ENCODE measurements at places on chromosomes 11 and 22.

DNA sequence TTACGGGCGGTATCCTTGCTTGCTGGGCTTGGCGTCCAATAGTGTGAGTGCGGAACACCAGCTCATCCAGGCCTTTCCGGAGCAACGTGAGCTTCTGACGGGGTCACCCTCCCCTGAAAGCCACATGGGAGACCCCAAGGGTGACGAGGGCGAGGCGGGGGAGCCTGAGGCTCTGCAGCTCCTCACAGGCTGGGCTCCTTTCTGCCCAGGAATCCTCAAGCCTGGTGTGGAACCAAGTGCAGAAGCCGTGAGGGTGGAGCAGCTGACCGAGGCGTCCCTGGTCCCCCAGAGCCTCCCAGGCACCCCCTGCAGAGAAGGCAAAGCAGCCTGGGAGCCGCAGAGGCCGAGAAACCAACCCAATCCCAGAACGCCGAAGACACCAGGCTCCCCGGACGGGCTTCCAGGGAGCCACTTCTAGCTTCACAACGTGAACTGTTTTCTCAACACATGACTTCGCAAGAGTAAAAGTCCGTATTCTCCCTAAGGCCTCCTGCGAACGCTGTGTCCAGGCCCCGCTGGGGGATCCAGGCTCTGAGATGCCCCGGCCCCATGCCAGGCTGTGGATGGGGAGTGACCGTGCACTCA is 530.3 kb downstream of the BRD1 start:
- DNase-seq, result no peak

GRCh38 chr11:62854013-62854824 is 14.8 kb upstream of the WDR74 start:
- no peak for DNase-seq

- no peak for DNase-seq
These were observed 9.7 kb downstream of the KIRREL3 start for GRCh38 chr11:126990716-126991480.

DNA sequence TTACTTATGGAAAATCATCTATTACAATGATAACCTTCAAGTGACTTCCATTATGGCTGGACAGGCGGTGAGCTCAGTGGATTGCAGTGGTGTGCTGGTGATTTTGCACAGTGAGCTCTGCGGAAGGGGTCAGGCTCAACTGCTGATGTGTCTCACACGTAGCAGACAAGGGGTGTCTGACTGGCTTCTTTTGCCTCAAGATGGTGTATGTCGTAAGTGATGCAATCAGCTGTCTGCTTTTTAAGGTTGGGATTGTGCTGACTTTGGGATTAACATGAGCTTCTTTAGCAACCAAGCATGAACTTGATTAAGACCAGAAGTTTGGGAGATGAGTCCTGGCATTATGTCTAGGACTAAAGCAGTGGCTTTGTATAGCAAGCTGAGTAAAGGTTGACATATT is 49.5 kb downstream of the POLD3 start:
- no peak for DNase-seq

DNA sequence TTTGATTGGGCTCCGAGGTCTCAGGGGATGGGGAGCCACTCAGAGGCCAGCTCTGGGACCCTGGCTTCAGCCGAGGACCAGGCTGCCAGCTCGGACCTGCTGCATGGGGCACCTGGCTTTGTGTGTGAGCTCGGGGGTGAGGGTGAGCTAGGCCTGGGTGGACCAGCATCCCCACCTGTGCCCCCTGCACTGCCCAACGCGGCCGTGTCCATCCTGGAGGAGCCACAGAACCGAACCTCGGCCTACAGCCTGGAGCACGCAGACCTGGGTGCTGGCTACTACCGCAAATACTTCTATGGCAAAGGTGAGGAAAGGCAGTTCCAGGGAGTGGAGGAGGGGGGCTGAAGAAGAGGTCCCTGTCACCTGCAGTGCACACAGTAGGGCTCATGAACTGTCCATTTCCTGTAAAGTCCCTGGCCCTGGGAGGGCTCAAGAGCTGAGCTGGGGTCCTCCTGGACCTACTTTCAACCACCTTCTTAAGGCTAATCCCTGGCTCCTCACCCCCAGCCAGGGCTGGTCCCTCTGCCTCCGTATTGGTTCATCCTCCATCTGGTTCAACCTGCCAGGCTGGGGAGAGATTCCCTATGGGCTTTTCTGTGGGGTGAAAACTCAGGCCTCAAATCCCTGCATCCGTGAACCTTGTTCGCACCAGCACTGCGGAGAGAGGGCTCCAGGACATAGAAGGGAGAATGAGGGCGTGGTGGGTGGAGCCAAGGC is 3.6 kb downstream of the SIPA1 start:
- no peak for DNase-seq

DNA sequence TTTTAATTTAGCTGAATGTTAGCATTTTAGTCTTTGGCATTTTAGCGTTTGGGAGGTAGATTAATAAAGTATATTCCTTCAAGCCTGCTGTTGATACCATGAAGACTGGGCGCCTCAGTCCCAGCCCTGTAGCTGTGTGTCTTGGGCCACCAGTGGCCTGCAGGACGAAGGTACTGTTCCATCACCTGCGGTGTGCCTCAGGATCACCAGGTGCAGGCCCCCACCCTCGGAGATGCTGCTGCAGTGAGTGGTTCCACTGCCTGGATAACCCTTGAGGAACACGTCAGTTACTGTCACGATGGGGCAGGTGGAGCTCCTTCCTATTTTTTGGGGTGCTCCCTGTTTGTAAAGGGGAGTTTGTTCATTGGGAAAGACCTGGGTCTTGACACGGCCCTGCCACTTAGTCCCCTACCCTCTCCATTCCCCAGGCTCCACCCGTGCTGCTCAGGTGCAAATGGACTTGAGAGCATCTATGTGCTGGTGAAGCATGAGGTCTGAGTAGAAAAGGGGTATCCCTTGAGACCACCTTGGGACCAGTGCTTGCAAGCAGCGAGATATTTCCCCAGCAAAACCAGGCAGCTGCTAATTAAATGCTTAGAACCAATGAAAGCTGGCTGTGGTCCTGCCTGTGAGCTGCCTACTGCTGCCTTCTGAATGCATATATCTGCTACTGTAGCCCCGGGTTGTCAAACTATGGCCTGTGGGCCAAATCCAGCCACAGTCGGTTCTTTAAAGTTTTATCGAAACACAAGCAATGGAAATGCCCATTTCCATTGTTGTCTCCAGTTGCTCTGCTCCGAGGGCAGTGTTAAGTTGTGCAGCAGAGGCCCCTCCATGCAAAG is 28.7 kb downstream of the INCENP start:
- DNase-seq, result no peak

- DNase-seq, result no peak
These were observed 929.9 kb downstream of the NTM start for GRCh38 chr11:132300283-132300682.

DNA sequence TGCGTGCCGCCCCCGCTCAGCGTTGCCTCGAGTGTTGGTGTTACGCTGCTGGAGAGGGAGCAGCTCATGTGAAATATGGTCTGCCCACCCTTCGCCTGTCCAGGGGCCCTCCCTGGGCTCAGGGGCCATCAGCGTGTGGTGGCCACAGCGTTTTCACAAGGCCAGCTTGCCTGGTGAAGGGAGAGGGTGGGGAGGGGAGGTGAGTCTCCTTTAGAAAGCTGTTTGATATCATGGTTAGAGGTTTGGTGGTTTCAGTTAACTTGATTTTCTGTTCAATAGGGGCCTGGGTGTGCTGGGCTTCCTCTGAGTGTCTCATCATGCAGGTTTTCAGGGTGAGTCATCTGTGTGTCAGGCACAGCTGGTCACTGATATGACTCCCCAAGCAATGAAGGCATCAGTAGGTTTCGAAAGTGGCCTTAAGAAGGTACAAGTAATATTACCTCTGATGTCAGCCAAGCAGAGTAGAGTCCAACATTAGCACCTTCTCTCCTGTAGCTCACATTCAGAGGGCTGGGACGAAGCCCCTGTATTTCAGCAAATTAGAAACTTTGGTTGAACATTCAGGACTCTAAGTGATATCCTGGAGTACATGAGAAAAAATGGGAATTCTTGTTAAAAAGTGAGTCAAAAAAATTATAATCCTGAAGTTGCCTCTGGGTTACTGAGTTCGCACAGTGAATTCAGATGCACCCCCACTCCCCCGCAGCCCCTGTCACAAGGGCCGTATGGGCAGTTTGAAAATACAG is 172.5 kb downstream of the TBC1D22A start:
- DNase-seq, result no peak

DNA sequence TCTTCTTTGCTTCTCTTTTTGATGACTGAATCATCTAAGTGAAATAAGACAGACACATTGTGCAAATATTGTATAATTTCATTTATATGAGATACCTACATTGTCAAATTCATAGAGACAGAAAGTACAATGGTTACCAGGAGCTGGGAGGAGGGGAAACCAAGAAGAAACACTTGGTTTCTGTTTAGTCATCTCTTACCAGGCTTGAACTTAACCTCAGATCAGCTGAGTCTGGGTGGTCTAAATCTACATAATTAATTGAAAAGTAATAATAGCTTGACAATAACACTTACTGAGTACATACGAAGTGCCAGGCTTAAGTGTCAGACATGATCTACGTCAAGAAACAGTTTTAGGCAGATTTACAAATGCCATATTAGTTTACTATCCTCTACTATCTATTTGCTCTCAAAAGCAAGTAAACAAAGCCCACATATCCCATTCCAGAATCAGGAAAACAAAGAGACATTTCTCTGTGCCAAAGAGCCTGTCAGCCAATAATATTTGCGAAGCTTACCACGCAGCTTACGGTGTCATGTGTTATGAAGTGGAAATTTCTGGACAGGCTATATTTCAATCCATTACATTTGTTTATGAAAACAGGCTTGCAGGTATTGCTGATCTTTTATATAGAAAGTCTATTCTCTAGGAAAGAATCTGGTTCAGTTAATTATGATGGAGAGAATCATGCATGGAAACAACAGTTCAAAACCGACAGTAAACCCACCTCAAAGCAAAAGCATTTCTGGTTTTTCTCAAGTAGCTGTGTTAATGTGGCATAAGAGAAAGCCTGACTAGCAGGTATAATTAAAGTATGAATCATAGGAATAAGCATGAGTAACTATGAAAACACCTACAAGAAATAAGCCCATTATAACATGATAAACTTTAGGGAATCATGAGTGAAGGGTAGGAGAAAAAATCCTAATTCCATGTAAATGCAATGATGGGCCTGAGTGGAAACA is 2.7 kb upstream of the ARHGAP42 start:
- no peak for DNase-seq

GRCh38 chr11:83303316-83303715 is 17.1 kb upstream of the CCDC90B start:
- no peak for DNase-seq

DNA sequence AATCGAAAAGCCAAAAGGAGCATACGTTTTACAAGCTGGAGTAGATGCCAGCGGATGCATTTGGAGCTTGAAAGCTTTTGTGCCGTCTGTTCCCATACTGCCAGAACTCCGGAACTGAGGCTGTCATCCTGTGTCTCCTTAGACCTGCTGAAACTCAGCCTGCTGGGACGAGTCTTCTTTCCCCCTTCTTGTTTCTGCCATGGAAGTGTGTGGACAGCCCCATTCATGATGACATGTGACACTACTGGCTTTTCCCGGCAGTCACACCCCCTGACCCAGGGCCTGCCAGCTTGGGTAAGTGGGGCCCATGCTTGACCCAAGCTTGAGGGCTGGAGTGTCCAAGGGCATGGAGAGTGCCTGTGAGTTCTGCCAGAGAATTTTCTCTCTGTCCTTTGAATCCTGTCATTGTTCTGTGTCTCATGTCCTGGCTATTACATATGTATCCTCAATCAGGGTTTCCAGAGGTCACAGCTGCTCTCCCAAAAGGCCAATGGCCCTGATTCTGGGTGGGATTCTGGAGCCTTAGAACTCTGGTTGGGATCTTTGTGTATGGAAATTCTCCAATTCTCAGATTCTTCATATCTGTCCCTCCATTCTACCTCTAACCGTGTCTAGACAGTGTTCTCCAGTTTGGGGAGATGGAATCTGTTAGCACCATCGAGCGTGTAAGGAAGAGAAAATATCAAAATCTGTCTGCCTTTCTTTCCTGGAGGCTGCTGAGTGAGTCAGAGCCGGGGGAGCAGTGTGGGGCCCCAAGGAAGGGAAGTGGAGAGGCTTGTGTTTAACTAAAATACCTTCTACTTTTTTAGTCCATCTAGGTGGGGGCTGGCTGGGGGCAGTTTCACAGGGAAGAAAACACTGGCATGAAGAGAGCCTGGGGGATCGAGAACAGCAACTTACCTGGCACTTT is 73.2 kb downstream of the KIAA1671 start:
- no peak for DNase-seq

DNA sequence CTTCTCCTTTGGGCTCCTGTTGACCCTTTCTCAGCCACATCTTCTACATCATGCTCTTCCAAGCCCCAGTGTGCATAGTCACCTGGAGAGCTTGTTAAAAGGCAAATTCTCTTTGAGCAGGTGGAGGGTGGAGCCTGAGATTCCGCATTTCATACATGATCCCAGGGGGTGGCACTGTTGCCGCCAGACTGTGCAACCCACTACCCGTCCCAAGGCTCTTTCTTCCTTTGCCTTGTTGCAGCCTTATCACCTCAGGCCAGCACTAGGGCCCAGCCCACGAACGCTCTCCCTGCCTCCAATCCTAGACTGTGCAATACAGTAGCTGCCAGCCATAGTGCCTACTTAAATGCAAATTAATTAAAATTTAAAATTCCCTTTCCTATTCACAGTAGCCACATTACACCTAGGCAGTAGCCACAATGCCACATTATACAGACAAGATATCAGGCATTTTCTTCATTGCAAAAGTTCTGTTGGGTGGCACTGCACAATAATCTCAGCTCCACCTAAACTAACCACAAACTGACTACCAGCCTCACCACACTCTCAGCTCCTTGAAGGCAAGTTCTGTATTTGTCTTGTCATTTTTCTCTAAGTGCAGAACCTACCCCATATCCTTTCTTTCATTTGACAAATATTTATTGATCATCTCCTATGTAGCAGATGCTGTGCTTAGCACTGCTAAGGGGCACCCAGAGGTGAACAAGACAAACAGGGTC is 4.6 kb upstream of the KCNJ5 start:
- no peak for DNase-seq

DNA sequence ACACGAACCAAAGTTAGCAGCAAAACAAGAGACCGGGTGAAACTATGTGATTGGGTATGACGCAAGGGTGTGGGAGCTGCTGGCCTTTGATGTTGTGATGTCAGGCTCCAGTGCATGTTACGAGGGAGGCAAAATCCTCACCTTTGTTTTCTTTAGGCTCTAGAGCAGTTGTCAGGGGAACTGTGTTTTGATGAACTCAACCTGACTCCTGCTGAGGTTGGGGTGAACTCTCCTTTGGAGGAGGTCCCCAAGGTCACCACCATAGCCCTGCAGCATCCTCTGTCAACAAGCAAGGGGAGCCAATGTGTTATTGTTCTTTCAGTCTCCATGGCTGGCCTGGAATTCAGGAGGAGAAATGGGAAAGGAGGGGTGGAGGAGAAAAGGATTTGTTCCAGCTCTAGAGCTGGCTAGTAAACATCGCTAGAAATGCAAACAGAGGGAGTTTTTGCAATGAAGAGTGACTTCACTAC is 33.8 kb downstream of the RASSF10 start:
- no peak for DNase-seq

Measured in omental fat pad (tissue), 4 donors.